Adrenal gland (tissue), 19 donors: ENCODE measurements at places on chromosomes 7 and 10. TPM values are rescaled to one million over a fixed set of nuclear protein-coding genes. Genes with fewer than 3 reads are reported as not detected.

DNA sequence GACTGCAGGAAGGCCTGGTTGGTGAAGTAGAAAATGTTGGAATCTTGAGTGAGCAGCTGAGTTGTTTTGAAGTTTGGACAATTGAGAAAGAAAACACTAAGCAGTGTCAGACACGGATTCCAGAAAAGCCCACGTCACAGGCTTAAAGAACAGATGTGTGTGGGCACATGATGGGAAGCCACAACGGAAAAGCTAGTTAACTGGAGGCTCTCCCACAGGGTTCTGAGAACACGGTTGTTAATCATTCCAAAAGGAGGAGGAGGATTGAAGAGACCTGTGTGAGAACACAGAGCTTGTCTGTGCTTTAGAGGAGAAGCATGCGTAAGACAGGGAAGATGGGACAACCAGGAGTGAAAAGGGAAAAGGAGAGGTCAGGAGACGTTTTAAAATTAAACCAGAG, 42.6 kb downstream of the SHH start:
- no peak overlapping the region for H3K27ac ChIP-seq
- peaks cover 60% of the 10 kb centered on the region for H3K36me3 ChIP-seq
- no peaks in the 10 kb centered on the region for H3K27me3 ChIP-seq
- H3K4me3 ChIP-seq, result no peak overlapping the region

DNA sequence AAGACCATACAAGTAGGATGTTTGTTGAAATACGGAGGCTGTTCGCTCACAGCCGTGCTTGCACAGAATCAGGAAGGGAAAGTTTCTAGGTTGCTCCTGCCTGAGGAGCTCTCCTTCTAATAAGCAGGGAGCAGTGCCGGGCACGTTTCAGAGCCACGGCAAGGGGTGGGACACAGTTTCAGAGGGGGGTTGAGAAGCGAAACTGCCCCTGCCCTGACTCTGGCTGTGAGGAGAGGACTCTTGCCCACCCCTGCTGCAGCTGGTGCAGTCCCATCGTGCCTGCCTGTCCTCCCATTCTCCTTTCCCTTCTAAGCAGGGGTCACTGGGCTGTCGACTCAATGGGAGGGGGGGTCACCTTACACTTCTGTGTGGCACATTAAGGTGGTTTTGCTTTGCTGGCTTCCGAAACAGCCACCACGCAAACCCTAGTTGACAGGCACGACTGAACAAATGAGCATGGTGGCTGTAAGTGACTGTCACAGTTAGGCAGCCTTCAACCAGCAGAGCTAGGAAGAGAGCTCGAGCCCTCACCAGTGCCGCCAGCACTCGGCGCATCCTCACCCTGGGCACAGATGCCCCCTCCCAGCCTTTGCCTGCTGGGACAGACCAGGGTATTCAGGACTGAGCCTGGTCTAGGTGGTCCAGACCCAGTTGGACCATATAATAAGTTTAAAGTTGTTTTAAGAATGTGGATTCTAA, 37.5 kb downstream of the ZNF467 start:
- no peak overlapping the region for H3K4me3 ChIP-seq
- no peaks in the 10 kb centered on the region for H3K36me3 ChIP-seq
- H3K27ac ChIP-seq, result no peak overlapping the region
- no peaks in the 10 kb centered on the region for H3K4me1 ChIP-seq
- no peak for DNase-seq

DNA sequence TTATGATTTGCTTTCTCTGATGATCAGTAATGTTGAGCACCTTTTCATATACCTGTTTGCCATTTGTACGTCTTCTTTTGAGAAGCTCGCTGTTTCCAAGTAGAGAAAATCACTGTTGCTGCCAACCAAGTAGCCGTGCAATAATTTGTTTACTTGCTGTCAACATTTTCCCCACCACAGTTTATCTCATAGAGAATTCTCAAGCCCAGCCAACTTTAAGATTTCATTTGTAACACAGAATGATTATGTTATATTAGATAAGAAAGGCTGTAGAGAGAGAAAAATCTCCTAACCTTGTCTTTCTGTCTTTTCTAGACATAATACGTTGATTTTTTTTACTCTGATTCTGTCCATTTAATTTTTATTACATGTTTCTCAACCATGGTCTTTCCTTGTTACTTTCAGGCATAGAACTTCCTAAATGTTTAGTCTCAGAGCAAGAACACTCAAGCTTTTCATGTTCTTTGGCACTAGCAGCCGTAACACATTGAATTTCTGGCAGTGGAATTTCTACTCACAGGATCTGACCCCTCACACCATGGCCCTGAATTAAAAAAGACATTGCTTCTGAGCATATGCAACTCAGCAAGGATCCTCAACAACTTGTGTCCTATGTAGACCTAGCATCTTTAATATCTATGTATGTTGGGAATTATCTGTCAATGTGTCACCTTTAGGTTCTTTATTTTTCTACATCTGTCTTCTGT, 23.1 kb downstream of the RPA3 start:
- no peaks in the 10 kb centered on the region for H3K27me3 ChIP-seq
- DNase-seq, result no peak
- H3K4me1 ChIP-seq, result peaks cover 44% of the 10 kb centered on the region

- no peak overlapping the region for H3K27ac ChIP-seq
- H3K36me3 ChIP-seq, result no peaks in the 10 kb centered on the region
- H3K4me3 ChIP-seq, result no peak overlapping the region
- H3K27me3 ChIP-seq, result no peaks in the 10 kb centered on the region
- H3K4me1 ChIP-seq, result no peaks in the 10 kb centered on the region
Measured at GRCh38 chr10:6729071-6729774, 149.1 kb upstream of the PRKCQ start.

- no peak for DNase-seq
- no peaks in the 10 kb centered on the region for H3K36me3 ChIP-seq
- H3K4me3 ChIP-seq, result no peak overlapping the region
- H3K27ac ChIP-seq, result no peak overlapping the region
Measured at GRCh38 chr10:29397221-29397620, 108.4 kb downstream of the LYZL1 start.

Gene LAMB1
- 64.7 TPM for total RNA-seq
